ENCODE measurements at places on chromosomes 6 and 20.

DNA sequence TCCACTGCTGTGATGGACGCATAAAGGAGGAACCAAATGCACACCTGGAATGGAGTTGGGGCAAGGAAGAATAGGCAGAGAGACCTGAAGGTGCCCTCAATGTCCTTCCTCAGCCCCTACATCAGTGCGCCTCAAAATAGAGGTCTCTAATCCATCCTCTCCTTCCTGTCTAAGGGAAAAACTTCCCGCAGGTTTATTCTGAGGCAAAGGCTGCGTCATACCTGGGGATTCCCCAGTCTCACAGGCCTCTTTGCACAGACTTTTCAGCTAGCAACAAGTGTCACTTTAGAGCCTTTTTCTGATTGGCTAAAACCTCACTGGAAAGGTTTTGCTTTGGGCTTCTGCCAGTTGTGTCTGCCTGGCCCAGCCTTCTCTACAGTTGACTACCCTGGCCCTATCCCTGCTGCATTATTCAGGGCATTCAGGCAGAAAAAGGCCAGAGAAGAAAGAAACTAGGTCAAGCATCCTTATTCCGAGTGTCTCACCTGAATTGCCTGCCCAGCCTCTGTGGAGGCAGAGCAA lies 1.8 kb upstream of the HLA-DQB1 start:
- peak; percentile 69 for DNase-seq

- DNase-seq = no peak
These were observed 162.5 kb downstream of the DLL1 start for GRCh38 chr6:170128346-170128745.

DNA sequence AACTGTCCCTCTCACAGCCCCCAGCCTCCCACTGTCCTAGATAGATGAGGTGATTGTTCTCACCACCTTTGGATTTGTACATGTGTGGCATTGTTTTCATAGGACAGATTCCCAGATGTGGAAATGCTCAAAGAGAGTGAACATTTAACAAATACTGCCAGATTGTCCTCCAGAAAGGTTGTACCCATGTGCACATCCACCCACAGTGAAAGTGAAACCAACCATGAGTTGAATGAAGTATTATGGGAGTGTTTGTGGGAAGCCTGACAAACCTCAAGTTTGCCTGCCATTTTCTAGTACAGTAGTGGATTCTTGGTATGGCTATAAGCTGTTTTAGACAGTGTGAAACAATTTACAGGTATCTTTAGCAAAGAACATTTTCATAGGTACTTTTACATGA lies 42.7 kb downstream of the ANKRD6 start:
- peak; percentile 3 for DNase-seq

DNA sequence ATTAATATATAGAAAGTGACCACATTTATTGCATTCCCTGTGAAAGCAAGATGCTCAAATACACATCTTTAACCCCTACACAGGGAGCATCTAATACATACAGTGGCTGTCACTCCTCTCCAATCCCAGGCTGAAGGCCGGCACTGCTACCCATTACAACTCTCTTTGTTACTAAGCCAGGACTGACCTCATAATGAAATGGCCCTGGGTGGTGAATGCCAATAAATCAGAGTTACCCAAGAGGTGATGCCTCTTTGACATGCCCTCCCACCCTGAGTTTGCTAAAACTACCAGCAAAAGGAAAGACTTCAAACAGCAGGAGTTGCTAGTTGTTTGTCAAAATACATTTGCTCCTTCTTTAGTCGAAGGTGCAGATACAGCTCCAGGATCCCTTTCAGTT lies 214.2 kb downstream of the FOXA2 start:
- DNase-seq = no peak

DNA sequence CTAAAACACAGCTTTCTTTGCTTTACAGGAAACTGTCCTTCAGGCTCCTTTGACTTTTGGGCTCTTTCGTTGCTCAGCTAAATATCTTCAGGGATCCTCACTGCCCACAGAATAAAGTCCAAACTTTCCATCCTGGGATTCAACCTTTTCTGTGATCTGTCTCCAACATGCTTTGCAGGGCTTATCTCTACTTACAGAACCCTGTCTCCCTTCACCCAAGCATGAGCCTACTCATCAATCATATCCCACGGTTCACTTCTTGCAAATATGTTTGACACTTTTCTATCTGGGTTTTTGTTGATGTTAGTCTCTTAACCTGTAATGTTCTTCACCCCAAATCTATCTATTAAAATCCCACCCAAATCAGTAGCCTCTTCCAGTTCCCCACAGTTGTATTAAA lies 327.3 kb upstream of the RNF24 start:
- no peak for DNase-seq

DNA sequence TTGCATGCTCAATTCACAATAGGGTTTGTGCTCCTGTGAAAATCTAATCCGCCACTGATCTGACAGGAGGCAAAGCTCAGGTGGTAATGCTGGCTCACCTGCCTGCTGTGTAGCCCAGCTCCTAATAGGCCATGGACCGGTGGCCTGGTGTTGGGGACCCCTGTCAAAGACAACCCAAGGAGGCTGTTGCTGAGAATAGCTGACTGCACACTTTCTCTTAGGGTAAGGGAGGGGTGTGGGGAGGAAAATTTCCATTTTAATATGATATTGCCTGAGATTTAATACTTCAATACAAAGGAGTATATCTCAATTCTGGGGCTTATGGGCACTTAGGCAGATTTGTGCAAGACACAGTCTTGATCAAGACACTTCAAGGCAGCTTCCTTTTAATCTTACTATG lies 105.8 kb downstream of the ALDH8A1 start:
- DNase-seq = no peak

DNA sequence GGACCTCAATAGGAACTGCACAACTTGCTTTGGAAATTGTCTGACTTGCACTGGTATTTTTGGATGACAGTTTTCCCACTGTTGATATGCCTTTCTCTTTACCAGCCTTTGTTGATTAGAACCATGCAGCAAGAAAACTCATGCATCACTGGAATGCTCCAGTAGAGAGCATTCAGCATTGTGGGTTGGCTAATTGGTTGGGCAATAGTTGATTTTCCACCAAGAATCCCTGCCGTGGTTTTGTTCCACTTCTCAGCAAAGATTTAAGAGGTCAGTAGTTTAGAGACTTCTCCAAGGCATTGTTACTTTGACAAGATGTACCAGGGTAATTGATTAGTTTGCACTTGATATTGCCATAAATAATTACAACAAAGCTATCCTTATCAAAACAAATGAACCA lies 260.0 kb downstream of the DHX35 start:
- DNase-seq = no peak

- no peak for DNase-seq
These were observed 41.3 kb downstream of the SPDEF start for GRCh38 chr6:34514593-34515472.

DNA sequence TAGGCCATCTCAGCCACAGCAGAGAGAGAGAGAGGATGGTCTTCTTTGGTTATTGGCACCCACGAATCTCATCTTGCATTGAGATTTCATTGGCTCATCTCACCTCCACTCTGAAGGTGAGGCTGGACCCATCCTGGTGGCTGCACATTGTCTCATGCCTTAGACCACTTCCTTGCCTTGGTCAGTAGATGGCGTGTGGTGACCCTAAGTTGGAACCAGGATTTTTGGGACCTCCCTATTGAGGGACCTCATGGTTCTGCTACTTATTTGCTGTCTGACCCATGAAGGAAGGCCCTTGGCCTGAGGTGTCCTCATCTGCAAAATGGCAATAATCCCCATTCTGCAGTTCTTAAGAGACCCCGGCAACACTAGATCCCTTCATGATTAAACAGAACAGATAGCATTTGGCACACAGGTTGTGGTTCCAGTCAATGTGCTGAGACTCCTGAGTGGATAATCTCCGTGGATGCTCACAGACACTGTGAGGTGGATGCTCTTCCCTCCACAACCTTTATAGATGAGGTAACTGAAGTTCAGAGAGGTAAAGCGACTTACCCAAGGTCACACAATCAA lies 21.5 kb upstream of the AAR2 start:
- DNase-seq = peak; percentile 61

DNA sequence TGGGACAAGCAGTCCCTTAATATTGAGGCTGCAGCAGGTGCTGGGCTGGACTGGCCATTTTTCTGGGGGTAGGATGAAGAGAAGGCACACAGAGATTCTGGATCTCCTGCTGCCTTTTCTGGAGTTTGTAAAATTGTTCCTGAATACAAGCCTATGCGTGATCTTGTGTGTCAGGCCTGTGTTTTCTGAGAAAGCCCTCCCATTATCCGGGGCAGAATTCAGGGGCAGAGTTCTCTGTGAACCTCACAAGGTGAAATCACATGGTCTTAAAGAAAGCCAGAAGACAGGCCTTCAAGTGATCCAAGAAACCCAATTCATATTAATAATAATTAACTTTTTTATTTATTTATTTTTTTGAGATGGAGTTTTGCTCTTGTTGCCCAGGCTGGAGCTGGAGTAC lies 12.5 kb downstream of the CCN5 start:
- no peak for DNase-seq

DNA sequence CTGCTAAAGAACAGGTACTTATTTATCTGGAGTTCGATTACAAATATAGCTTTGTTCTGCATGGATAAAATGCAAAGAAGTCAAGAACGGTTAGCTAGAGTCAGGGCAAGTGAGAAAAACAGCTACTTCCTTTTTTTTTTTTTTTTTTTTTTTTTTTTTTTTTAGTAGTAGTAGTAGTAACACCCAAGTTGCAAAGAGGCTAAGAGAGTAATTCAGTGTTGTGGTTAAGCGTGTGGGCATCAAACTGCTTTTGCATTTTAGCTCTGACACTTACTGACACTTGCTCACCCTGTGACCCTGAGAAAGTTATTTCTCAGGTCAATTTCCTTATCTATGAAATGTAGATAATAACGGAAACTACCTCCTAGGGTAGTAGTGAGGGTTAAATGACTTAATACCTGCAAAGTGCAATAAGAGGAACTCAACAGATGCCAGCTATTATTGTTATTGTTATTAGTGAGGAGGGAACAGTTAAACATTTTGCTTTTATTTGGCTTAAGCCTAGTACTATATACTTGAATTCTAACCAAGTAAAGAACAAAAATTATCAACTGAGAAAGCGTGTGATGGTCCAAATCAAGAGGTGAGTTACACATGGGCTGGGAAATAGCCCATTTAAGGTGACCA lies 86.7 kb upstream of the BACH2 start:
- DNase-seq = no peak

- DNase-seq = peak; percentile 10
These were observed 25.1 kb upstream of the KIAA0408 start for GRCh38 chr6:127484212-127484863.

DNA sequence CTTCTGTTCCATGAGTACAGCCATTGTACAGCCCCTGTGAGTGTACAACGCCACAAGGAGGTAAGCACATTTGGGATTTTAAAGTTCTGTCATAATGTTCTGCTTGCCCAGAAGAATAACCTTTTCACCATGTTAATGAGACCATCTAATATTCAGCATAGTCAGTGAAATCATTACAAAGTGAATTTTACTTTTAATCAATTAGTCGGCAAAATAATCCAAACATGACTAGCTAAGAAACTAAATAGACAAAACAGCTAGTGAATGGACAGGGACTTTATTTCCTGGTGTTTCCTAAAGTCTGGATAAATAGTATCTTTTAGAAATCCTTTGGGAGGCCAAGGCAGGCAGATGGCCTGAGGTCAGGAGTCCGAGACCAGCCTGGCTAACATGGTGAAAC lies 69.0 kb upstream of the NRSN1 start:
- DNase-seq = no peak

DNA sequence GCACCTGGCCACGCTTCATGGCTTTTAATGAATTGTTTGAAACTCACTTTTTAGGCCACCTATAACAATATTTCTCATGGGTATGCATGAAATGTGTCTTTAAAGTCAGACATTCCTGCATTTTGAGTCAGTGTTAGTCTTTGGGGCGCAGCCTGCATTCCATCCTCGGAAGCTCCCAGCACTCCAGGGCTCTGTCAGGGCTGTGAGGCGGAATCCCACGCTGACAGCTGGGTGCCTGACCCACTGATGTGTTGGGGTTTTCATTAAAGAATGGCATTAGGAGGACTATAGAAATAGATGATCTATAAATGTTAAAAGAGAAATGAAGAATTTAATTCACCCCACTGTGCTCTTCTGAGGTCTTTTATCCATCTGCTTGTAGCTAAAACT lies 16.2 kb upstream of the CLDN20 start:
- DNase-seq = no peak

DNA sequence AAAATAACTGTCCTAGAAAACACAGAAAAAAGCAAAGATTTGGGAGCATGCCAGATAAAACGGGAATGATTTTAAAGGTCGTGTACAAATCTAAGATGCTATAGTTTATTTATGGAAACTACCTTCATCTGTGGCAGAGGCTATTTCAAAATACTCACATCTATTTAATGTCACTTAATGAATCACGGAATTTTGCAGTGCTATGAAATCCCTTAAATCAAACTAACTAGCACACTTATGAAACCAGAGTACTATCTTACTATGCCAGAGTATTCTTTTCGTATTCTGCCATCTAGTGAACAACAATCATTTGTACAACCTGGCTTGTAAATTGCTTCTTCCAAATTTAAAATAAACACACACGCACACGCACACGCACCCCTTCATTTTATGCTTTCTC lies 77.9 kb upstream of the BMP5 start:
- peak; percentile 45 for DNase-seq

All from SW480 (cell line).